ENCODE measurements at places on chromosomes 13 and 19.
A peak's percentile ranks its signal among the peaks of the same experiment; 100 is the strongest.

DNA sequence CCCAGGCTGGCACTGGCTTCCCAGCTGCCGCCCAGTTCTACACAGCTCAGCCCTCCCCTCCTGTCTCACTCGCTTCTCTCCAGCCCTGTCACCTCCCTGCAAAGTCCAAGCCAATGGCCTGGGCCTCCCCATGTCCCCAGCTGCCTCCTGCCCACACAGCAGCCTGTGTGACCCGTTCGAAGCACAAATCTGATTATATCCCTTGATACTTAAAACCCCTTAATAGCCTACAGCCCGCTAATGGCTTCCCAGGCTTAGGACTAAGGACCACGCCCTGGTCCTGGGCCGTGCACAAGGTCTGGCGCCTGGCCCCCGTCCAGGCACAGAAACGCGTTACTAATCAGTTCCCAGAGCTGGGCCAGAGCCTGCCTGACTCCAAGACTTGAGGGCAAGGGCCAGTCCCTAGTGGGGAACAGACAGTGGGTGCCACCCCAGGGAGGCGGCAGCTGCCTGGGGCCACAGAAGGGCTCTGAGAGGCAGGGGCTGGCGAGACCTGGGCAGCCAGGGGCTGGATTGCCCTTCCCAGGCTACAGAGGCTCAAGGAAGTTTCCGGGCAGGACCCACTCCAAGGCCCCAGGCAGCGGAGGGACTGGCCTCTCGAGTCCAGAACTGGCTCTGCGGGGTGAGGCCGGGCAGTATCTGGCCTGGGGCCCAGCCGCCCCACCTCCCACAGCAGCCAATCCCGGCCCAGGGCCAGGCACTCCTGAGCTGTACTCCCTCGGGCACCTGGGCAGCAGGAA lies 10.4 kb downstream of the XAB2 start:
- DNase-seq: no peak

- DNase-seq: no peak
Observed at GRCh38 chr13:50950849-50951248, 41.3 kb downstream of the RNASEH2B start.

GRCh38 chr13:40247845-40248244 lies 418.6 kb downstream of the FOXO1 start:
- no peak for DNase-seq

DNA sequence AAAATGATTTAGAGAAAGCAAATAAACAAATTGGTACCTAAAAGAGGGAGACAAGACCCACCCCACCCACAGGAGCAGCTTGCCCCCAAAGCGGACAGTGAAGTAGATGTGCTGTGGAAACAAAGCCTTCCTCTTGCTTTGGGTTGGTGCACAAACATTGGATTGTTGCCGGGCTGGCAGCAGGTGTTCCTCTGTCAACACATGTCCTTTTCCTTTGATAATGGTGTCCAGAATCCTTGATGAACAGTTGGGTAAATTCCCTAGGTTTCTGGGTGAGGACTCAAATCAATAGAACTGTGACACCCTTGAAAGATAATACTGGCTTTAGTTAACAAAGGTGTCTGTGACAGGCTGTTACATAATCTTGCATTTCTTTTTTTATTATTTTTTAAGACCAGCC lies 311.8 kb downstream of the SPRY2 start:
- no peak for DNase-seq

DNA sequence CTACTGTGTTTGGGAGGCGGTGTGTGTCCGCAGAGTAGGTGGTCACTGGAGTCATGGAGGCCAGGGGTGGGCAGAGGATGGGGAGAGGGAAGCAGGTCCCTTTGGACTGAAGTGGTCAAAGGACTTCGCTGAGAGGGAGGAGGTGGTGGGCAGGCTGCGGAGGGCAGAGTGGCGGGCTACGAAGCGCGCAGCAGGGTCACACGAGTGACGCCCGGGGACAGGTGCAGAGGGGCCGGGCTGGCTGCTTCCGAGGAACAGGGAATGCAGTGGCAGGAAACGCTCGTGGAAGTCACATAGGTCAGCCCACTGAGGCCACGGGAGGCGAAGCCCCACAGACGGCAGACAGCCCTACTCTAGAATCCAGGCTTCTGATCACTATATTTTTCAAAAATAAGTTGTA lies 111.5 kb downstream of the URI1 start:
- no peak for DNase-seq

DNA sequence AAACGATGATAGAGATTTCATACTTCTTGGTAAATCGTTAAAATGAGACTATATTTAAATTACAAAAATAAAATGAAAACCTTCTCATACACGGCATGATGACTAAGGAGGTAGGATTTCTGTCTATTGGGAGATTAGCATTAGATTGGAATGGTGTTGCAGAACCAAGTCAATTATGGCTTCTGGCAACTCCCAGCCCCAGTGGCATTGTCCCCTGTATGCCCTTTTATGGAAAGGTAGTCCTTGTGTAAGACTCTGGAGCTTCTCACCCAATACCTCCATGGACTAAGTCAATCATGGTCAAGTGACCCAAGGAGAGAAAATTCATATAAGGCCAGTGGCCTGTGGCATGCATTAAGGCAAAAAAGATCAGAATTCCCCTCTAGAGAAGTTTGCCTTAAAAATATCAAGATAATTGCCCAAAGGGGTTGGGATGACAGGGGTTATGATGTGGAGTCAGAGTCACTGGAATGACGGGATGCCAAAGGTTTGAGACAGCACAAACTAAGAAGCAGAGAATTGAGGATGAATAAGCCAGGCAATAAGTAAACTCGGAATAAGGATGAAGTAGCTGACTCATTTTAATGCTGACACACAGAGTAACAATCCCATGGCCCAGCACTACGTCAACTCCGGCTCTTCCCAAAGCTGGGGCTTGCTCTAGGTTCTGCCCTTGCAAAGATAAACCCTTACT lies 57.8 kb upstream of the POSTN start:
- no peak for DNase-seq

- no peak for DNase-seq
Observed at GRCh38 chr13:110571896-110572777, 10.6 kb upstream of the RAB20 start.

GRCh38 chr13:33793726-33794125 lies 24.2 kb upstream of the RFC3 start:
- no peak for DNase-seq

- no peak for DNase-seq
Observed at GRCh38 chr19:33641261-33641660, 19.5 kb downstream of the CHST8 start.

DNA sequence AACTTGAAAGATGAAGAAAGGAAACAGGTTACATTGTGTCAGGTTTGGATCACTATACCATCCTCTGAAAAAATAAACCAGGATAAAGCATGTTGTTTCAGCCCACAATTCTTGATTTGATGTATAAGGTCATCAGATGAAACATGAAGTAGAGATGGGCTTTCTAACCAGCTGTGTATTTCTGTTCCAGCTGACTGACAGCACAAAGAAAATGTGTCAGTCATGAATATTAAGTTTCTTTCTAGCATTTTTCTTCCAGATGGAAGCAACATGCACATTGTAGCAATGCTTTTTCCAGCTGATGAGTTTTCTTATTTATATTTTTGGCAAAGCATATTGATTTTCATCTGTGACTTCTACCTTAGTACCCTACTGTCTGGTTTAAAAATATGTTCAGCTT lies 199.6 kb downstream of the OXGR1 start:
- DNase-seq: no peak

GRCh38 chr13:39956036-39956435 lies 300.6 kb downstream of the COG6 start:
- DNase-seq: no peak

GRCh38 chr19:13195678-13196077 lies 45.5 kb downstream of the IER2 start:
- peak; percentile 54 for DNase-seq

GRCh38 chr19:36215276-36216123 lies 594 bp downstream of the ZNF146 start:
- DNase-seq: peak; percentile 20

GRCh38 chr19:49727217-49728030 lies 35.7 kb downstream of the TSKS start:
- DNase-seq: no peak

DNA sequence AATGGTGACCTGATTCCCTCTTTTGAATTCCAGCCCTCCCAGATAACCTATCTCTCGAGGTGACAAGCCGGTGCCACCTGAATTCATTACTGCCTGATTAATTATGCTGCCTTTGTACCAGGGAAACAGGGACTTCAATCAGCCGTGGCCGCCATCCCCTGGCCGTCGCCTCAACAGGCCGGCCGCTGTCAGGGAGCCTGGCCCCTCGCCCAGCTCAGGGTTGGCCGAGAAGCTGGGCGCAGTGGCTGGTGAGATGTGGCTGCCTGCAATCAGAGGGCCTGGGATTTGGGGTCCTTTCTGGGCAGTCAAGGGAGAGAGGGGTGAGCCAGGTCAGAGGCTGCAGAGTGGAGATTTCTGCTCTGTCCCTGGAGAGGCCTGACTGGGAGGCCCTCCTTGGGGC lies 91.2 kb downstream of the KCTD15 start:
- no peak for DNase-seq

DNA sequence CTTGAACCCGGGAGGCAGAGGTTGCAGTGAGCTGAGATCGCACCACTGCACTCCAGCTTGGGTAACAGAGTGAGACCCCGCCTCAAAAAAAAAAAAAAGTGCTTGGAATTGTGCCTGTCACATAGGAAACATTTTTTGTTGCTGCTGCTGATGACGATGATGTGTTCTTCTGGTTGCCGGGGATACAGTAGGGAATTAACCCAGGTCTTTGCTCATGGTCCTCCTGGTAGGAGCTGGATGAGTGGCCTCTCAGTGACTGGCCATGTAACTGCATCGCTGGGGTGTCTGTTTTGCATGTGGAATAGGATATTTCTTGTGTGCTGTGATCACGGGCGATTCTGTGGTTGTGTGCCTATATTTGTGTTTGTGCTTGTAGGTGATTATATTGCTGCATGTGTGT lies 4.7 kb upstream of the CNFN start:
- no peak for DNase-seq

DNA sequence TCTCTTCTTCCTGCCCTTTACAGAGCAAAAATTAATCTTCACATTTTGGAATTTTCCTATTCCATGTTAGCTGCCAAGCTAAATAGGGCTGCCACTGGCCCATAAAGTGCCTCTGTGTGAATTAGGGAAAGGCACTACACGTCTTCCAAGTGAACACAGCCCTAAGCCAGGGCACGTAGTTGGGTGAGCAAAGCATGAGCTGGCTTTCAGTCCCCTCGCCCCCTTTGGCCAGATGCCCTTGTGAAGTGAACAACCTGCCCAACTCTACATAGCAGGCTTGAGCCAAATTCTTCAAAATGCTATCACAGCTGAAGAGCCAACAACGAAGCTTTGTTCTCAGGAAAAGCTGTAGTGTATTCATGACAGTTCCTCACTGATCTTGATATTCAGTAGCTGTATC lies 213.1 kb downstream of the OXGR1 start:
- no peak for DNase-seq

DNA sequence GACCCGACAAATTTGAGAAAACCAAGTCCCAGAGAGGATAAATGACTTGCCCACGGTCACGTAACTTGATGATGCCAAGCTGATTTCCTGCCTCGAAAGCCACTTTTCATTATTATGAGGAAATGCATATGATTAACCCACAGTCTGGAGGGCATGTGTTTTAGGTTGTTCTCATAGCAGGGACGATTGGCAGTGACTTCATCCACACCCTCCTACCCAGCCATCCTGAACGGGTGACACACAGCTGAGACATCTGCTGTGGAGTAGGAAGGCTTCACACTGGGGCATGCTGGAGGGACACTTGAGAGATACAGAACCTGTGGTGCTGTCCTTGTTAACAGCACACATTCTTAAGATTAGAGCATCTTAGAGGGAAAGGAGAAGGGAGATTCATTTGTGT lies 65.4 kb upstream of the WDFY2 start:
- DNase-seq: peak; percentile 25

DNA sequence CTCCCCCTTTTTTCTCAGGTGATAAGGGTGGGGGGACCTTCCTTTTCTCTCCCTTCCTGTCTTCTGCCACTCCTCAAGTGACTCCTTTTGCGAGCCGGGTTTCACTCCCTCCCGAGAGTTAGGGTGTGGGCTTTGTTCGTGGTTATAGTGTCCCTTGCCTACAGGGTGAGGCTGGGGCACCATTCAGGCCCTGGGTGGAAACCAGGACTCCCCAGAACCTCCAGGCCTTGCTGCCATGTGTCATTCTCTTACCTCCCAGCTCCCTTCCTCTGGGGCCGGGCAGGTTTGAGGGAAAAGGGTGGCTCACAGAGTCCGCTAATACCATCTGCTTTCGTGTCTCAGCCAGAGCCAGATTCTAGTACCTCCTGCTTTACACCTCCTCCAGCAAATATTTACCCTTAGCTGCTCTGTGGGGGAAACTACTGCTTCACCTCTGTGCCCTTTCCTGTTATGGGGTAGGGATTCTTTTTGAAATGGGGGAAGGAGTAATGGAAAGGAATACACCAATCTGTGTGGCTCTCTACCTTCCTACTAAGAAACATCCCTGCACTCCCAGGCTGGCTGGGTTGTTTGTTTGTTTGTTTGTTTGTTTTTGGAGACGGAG lies 2.8 kb downstream of the ACTN4 start:
- no peak for DNase-seq

DNA sequence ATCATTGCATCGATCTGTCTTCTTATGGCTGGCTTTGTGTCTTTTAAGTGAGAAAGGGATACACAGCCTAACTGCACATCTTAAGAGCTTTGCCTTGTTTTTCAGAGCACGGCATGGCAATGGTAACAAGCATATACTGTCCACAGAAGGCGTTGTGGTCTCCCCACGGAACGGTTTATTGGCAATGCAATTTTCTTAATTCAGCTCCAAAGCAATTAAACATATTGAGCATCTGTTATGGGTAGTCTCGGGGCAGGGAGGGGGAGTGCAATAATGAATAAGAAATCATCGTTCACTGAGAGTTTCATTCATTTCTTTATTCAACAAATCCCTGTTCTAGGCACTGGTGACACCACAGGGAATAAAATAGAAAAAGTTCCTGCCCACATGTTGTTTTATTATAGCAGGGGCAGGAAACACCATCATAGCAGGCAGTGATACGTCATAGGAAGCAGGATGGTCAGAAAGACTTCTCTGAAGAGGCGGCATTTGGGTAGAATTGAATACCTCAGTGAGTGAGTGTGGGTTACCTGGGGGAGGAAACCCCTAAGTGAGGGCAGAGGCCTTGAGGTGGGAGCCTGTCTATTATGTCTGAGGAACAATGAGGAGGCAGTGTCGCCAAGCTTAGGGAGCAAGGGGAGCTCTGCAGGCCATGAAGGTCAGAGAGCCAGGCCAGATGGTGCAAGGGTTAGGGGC lies 185.7 kb upstream of the KL start:
- no peak for DNase-seq

- no peak for DNase-seq
Observed at GRCh38 chr19:11887234-11887610, 360 bp upstream of the ZNF69 start.

DNA sequence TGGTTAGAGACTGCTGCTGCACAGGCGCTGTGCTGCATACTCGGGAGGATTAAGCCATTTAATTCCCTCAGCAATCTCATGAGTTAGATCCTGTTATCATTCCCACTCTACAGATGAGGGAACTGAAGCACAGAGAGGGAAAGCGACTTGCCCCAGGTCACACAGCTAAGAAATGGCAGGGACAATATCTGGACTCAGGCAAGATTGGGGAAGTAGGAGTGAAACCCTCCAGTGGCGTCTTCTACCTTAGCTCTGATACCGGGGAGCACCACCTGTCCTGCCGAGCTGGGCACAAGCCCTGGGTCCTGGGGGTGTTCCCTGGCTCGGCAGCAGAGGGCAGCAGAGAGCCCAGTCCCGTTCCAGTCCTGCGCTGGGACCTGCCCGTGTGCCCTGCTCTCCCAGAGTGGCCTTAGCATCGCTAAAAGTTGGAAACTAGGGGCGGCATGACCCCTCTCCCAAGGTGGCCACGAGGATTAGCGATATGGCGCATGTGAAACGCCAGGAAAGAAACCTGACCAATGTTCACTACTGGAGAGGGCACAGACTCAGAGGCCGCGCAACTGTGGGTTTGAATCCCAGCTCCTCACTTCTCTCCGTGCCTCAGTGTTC lies 20.5 kb downstream of the CYTH2 start:
- DNase-seq: peak; percentile 80
